ENCODE measurements at places on chromosomes 12 and 14.
A peak's percentile ranks its signal among the peaks of the same experiment; 100 is the strongest.

- peak; percentile 72 for DNase-seq
These were observed 4.6 kb downstream of the MTRFR start for GRCh38 chr12:123237646-123238329.

DNA sequence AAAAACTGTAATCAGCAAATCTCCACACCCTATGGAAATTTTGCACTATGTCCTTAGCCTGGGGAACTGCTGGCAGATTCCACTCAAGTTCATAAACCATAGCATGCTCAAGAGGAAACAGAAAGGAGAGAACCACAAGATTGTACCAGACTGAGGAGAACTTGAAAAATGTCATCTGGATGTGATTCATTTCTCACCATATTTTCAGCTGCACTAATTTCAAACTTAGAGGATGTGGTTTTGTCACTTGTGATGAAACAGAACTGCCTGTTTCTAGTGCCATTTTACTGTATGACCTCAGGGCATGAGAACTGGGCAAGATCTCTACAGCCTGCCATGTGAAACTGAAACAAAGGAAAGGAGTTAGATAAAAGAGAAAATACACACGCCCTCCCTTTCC lies 1493.1 kb upstream of the FLRT2 start:
- DNase-seq, result peak; percentile 17

GRCh38 chr12:126507231-126507630 lies 1442.0 kb downstream of the AACS start:
- DNase-seq, result no peak

DNA sequence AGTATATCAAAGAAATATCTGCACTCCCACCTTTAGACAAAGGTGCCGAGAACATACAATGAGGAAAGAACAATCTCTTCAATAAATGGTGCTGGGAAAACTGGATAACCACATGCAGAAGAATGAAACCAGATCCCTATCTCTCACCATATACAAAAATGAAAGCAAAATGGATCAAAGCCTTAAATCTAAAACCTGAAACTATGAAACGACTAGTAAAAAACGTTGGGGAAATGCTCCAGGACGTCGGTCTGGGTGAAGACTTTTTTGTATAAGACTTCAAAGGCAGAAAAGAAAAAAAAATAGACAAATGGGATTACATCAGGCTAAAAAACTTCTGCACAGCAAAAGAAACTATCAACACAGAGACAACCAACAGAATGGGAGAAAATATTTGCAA lies 83.8 kb downstream of the PPM1A start:
- no peak for DNase-seq

All from NCI-H1417 (cell line).